ENCODE measurements at places on chromosomes 2 and 18.

DNA sequence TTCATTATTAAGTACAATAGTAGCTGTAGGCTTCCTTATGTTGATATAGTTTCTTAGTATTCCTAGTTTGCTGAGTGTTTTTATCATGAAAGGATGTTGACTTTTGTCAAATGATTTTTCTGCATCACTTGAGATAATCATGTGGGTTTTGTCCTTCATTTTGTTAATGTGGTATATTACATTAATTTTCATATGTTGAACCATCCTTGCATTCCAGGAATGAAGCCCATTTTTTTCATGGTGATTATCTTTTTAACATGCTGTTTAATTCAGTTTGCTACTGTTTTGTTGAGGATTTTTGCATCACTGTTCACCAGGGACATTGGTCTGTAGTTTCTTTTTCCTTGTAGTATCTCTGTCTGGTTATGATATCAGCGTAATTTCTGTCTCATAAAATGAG, 82.9 kb upstream of the CNGA3 start:
- no peak for DNase-seq

DNA sequence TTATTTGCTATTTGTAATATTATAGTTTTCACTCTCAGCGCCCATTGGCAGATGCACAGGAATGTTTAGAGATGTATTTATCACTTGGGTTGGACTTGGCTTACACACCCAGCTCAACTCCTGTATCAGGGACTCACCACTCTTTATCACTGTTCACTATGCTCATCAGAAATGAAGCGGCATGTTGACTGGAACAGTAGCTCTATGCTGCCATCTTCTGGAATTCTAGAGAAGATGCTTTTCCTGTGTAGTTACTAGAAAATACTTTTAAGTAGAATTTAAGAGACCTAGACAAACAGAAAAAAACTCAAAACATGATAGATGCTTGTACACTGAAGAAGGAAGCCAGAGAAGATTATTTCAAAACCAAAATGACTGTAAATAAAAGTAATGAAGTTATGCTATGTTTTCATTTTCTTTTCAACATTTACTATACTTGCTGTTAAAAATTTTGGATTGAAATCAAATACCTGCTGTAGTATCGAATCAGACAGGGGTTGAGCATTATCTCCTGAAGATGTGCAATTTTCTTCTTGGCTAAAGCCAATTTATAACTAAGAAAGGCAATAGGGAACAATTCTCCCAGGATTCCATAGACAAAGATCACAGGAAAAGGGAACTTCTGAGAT, 47.4 kb upstream of the NXPH2 start:
- peak; percentile 16 for DNase-seq

GRCh38 chr2:216034065-216034464, 20.7 kb upstream of the MREG start:
- DNase-seq: peak; percentile 24

- DNase-seq: no peak
Observed at GRCh38 chr2:106057206-106057605, 136.9 kb downstream of the UXS1 start.

- DNase-seq: no peak
Observed at GRCh38 chr18:63303547-63303946, 16.0 kb downstream of the BCL2 start.

- no peak for DNase-seq
Observed at GRCh38 chr2:164952057-164952702, 3.1 kb downstream of the SLC38A11 start.

DNA sequence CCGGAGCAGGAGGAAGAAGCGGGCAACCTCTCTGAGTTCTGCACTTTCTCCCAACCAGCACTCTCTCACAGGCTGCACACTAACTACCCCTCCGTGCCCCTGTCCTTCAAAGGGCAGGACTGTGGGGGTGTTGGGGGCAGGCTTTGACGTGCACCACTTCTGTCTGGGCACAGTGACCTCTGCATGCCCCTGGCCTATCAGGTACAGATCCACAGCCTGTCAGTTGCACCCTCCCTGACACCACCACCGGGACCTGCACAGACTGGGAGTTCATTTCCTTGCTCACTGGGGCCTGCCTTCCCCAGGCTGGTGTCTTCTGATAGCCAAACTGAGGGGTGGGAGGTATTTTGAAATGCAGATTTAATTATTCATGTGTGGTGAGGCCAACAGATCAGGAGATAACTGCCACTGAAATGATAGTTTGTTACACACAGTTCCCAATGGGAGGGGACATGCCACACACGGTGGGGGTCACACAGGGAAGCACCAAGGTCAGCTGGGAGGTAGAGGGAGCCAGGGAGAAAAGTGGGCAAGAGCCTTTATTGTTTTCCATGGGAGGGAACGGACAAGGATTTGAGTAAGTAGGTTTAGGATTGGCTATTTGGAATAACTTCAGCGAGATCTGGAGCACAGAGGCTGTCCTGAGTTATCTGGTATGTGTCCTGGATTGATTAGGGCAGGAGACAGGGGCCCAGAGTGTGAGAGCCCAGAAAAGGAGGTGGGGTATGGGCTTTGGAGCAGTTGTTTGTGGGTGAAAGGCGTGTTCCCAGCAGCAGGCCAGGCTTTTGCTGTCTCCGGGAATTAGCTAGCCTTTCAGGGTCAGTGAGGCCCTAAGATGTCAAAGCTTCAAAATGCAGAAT, 251.6 kb downstream of the AFF3 start:
- no peak for DNase-seq

DNA sequence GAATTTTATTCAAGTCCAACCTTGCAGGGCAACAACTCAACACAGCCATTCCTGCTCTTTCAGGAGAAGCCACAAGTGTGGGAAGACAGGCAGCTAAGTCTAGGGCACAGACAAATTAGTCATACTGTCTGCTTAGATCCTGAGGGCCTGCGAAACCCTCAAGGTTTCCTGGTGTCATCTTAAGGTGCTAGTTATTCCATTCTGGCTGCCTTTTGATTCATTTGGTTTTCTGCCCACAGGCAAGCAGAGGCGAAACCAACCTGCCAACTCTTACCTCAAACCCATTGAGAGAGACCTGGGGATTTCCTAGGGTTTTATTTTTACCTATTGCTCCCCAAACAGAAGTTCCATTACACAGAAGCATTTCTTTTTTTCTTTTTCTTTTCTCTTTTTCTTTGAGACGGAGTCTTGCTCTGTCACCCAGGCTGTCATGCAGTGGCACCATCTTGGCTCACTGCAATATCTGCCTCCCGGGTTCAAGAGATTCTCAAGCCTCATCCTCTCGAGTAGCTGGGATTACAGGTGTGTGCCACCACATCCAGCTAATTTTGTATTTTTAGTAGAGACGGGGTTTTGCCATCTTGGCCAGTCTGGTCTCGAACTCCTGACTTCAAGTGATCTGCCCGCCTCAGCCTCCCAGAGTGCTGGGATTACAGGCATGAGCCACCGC, 23.7 kb upstream of the SCYGR1 start:
- no peak for DNase-seq

Data from skin of body (tissue), 3 donors.